Stimulated activated CD8-positive, alpha-beta memory T cell treated with anti-CD3 and anti-CD28 coated beads, Interleukin-4, amount 100 ng/mL, for 4 hours (primary cell): ENCODE measurements at places on chromosomes 11 and 22.

DNA sequence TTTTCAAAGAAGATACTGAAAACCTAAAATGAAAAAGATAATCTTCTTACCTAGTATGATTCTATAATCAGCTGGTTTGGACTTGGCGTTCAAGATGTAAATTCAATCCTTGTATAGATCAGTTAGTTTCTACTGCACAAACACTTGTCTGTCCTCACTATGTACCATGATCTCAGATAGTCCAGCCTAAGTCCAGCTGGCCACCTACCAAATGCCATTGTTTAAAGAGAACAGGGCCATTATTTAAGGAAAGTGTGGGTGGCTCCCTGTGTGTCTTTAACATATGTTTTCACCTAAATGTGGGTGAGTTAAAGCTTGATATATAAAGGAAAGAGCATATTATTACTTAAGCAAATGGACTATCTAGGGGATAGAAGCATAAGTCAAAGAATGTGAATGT is 38.6 kb downstream of the BLID start:
- no peak for DNase-seq

- no peak for DNase-seq
Measured at GRCh38 chr22:26580240-26580962, 9.5 kb downstream of the TPST2 start.

DNA sequence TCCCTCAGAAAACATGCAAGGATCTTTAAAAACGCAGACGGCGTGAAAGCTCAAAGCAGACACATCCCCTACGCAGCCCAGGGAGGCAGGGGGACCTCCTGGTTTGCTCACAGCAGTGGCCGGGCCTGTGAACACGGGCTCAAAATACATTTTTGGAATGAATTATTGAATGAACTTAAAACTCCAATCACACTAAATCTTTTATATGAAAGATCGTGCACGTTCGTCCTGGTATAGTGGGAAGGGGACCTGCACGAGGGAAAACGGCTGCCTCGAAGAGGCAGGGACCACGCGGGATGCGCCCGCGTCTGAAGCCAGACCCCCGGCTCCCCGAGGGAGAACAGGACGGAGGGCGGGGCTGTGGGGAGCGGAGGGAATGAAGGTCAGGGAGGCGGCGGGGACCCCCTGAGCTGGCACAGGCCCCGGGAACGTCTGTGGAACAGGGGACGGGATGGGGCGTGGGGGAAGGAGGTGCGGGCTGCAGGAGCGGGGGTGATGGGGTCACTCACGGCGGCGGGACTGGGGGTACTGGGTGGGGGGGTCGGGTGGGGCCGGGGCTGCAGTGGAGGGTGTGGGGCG is 1.3 kb upstream of the PANX2 start:
- DNase-seq = no peak

DNA sequence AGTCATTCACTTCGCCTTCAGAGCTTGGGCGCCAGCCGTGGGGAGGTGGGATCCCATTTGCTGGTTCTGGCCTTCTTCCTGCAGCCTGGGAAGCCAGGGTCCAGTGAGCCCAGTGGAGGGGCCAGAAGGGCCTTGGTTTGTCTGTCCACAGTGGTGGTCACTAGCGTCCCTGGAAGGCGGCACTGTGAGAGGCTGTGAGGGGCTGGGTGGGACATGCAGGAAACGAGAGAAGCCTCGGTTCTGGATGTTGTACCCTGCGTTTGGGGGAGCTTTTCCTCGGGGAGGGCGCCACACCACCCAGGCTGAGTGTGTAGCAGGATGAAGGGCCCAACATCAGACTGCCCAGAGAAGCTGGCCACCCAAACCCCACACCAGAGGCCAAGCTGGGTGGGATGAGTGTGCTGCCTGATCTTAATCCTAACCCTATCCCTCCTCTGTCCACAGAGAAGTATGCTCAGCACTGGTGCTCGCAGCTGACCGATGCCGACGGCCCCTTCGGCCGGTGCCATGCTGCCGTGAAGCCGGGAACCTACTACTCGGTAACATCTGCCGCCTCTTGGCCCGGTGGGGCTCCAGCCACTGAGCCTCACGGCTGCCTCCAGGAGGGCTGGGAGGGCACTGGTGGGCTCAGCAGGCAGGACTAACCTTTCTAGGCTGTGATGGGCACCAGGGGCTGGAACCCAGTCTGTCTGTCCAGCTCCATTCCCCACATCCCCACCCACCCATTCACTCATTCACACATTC is 14.4 kb downstream of the MUC5AC start:
- no peak for DNase-seq

GRCh38 chr11:77730789-77731188 is 89.7 kb downstream of the RSF1 start:
- DNase-seq = no peak

DNA sequence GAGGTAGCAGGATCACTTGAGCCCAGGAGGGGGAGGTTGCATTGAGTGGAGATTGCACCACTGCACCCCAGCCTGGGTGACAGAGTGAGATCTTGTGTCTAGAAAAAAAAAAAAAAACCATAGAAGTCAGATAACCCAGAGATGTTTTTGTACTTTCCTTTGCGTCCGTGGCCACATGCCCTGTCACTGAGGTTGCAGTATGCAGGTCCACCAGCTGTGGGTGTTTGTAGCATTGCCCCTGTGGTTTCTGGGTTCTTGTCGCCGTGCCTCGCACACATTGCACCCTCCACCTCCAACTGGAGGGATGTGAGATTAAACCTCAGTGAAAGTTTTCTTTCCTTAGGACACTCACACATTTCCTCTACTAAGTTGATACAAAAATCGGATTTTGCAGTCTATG is 70.3 kb downstream of the TNRC6B start:
- DNase-seq = peak; percentile 30

DNA sequence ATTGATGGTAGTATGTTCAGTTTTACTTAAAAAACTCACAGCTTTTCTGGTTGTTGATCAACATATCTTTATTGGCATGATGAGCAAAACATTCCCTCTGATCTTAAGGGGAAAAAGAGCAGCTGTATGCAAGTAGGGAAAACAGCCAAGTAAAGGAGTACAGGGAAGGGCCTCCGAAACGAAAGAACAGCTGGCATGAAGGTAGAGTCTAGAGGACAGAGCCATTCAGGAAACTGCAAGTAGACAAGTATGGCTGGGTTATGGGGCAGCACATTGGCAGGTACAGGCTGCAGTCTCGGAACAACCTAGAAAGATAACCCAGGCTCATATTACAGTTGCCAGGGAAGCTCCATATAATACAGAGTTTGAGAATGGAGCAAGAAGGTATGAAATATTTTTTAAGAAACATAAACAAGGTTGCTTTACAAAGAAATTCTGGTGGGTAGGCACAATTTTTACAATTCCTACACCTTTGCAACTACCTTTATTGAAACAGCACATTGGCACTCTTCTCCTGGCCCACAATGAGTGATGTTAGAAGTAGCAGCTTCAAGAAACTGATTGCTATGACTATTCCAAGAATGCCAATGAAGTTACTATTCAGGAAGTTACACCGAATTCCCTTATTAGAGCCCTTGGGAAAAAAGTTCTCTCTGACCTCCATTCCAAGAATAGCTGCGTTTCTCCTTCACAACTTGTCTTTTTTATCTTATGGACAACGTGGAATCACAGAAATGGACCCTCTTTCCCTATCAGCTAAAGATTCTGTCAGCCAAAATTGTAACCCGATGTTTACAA is 45.2 kb downstream of the LGR4 start:
- no peak for DNase-seq

GRCh38 chr22:45131749-45132148 is 32.0 kb upstream of the NUP50 start:
- no peak for DNase-seq

- DNase-seq = no peak
Measured at GRCh38 chr11:31870609-31871309, 59.6 kb upstream of the PAX6 start.

- DNase-seq = no peak
Measured at GRCh38 chr11:44324749-44325525, 15.0 kb upstream of the ALX4 start.

GRCh38 chr11:70085815-70086769 is 8.0 kb downstream of the ANO1 start:
- DNase-seq = no peak

DNA sequence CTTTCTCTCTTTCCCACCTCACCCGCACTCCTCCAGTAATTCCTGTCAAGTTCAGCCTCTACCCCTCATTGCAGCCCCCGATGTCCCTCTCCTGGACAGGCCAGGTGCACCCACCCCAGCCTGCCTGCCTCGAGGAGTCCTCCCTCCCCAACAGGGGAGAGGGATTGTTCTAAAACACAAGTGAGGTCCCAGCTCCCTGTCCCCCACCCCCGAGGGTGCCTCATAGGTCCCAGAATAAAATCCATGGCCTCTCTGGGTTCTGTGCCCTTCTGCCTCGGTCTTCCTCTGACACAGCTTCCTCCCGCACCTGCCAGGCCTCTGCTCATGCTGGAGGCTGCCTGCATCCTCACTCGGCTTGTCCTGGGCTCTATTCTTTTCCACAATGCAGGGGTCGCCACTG is 720.1 kb downstream of the BRD1 start:
- no peak for DNase-seq

- no peak for DNase-seq
Measured at GRCh38 chr11:1546536-1547466, 25.3 kb downstream of the DUSP8 start.

GRCh38 chr11:93169950-93170561 is 27.7 kb downstream of the SLC36A4 start:
- no peak for DNase-seq

DNA sequence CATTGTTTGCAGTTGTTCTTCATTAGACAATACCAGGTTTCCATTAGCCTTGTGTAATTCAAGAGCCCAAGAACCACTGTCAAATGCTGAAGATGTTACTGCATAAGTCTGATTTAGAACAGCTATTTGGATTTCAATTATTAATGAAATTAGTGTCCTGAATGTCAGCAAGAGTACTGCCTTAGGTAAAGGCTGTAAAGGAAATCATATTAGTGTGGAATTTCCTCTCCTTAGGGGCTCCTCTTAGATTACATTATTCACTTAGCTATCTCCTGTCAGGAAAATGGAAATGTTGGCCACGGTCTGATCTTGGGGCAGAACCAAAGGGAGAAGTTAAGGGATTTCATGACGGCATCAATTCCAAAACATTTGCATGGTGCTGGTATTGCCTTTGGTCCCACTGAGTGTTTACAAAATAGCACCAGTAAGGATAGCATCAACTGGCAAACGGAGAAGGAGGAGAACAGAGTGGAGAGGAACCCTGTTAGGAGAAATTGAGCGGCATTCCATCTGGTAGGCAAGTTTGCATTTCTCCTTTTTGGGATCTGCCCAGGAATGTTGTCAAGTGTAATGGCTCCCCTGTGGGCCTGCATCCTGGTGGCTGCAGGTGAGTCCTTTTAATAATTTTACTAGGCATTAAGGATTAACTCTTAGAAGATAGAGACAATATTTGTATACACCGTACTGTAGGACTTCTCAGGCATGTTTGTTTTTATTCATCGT is at the start of gene HTR3B:
Gene HTR3B, plus strand, starts transcription at position 418 of the 723 bp plus-strand sequence. Its CDS starts 138 bp downstream, at position 556.
- DNase-seq = no peak

- no peak for DNase-seq
Measured at GRCh38 chr11:23897453-23898286, 599.2 kb upstream of the LUZP2 start.

GRCh38 chr11:72678524-72678923 is 4.3 kb upstream of the PDE2A start:
- DNase-seq = no peak

- no peak for DNase-seq
Measured at GRCh38 chr22:23457380-23457985, 122.6 kb downstream of the IGLL1 start.

- no peak for DNase-seq
Measured at GRCh38 chr11:108559904-108560303, 33.7 kb downstream of the EXPH5 start.

DNA sequence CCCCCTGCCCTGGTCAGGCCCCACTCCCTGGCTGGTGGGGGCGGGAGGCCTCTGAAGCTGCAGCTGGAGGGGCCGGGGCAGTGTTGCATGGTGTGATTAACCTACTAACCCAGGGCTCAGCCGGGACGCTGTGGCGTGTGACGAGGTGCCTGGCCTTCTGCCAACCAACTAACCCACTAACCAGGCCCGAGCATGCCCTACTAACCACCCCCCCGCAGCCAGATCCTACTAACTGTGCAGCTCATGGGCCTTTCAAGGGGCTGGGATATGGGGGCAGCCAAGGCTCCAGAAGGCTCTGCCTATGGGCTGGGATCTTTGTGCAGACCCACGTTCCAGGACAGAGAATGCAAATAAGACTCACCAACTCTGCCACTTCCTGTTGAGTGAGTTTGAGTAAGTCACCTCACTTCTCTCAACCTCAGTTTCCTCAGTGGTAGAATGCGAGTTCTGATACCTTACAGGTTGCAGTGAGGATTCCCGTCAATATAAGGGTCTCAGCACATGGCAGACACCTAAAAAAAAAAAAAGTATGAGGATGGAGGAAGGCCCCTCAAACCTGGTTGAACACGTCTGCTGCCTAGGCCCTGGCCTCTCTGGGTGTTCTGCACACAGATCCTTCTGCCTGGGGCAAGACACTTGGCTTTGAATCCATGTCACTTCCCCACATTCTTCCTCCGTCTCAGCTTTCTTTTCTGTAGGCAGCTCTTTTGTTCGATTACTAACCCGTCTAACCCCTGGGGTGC is 14.1 kb downstream of the MIAT start:
- no peak for DNase-seq

- DNase-seq = no peak
Measured at GRCh38 chr22:49040754-49041467, 786.8 kb downstream of the BRD1 start.

DNA sequence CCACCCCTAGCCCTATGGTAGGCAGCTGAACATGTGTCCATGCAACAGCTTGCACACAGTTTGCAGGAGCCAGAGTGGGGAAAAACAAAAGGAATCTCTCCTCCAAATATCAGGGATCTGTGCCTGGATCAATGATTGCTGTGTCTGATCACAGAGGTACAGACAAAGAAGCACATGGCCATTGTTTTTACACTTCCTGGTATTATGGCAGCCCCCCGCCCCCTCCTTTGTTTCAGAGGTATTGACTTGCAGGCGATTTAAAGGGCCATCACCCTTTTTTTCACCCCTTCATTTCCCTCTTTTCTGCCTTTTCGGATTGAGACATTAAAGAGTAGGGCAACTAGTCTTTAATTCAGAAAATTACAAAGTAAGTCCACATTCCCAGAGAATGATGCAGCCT is 453.0 kb upstream of the LUZP2 start:
- DNase-seq = no peak

- no peak for DNase-seq
Measured at GRCh38 chr11:82683029-82683428, 50.6 kb downstream of the FAM181B start.

- no peak for DNase-seq
Measured at GRCh38 chr22:41870786-41871185, 37.9 kb downstream of the SREBF2 start.

DNA sequence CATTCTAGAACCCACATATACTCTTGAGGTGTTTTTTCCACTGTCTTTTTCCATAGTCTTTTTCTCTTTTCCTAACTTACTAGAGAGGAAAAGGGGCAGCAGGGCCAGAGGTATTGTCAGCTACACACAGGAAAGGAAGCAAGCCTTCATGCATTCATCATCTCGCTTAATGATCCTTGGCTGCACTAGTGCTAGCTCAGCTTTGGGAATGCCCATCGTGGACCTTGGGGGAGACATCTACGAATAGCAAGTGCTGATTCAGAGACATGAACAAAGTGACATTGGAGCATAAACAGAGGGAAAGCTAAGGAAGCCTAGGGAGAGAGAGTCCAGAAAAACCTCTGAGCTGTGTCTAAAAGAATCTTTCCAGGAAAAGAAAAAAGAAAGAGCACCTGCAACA is 466.3 kb upstream of the ARHGAP42 start:
- no peak for DNase-seq

GRCh38 chr22:26483043-26483438 is 542 bp downstream of the HPS4 start:
- DNase-seq = no peak
